ENCODE measurements at places on chromosomes 12 and 14.

- DNase-seq, result no peak
Measured at GRCh38 chr12:107284692-107285091, 191.3 kb upstream of the CRY1 start.

GRCh38 chr12:94560431-94561221 lies 89.7 kb downstream of the TMCC3 start:
- no peak for DNase-seq

- no peak for DNase-seq
Measured at GRCh38 chr14:73365727-73366126, 92.6 kb downstream of the NUMB start.

DNA sequence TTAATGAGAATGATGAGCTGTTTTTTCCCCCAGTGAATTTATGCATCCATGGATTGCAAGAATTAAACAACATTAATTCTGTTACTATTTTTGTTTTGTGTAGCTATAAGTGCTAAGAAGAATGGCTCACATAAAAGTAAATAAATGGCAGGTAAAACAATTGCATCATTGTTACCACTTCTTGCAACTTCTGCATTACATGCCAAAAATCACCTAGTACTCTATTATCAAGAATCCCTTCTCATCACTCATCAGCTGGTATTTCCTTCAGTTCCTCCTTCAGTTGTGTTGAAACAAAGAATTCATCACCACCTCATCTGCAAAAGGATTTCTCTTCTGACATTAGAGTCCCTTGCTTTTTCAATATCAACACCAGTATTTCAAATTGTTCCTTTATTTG lies 773 bp downstream of the A2M start:
- DNase-seq, result no peak
